ENCODE measurements at places on chromosomes 12 and 14. TPM values are rescaled to one million over a fixed set of nuclear protein-coding genes. Genes with fewer than 3 reads are reported as not detected.

DACT1 gene
- 5.0 TPM for total RNA-seq

DNA sequence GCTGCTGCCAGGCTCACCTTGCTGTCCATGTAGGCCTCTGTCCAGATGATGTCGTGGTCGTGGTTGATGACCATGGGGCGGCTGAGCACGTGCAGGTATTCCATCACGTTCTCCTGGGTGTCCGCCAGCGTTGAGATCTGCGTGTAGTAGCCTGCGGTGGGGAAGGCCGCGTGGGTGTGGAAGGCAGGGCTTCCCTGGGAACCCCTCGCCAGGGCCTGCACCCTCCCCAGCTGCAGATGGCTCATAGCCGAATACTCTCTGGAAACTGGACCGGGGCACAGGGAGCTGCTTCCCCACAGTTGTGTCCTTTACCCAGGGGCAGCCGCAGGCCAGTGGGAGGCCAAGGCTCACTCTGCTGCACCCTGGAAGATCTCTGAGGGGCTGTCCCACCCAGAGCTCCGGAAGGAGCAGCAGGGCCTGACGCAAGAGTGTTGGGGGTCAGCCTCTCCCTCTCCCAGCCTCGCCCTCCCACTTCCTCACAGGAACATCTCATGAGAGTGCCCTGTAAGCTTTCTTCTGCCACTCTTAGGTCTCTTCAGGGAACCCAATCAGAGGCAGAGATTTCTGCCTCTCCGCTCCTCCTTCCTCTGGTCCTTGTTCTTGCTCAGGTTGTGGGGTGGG is 35.5 kb downstream of the CACNA2D4 start:
- DNase-seq: no peak

- DNase-seq: no peak
Measured at GRCh38 chr12:21444193-21445146, 7.0 kb downstream of the PYROXD1 start.

GRCh38 chr14:103105580-103106150 is 11.1 kb downstream of the EXOC3L4 start:
- DNase-seq: no peak

Data from left lung (tissue), 14 donors.